Brain (organoid and tissue), 16 donors: ENCODE measurements at places on chromosomes 13 and 19.

DNA sequence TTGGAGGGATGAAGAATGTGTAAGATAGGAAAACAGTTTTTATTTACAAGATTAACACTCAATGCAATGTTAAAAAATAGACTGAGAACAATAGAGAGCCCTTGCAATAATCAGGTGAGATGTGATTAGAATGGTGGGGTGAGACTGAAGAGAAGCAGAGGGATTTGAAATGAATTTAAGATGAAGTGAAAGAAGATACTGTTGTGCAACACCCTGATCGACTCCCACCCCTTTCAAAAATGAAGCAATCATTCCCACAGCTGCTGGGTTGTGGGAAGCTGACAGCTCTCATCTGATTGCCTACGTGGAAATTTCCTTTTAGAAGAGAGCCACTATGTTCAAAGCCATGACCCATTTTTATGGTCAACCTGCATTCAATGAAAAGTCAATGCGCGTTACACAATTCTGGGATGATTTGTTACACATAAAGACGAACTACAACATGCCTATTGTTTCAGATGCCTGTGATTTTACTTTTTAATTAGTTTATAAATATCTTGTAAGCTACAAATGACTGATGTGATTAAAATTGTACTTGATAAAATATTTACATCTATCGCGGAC lies 1374.8 kb downstream of the PCDH9 start:
- no peak for DNase-seq

- DNase-seq: no peak
Measured at GRCh38 chr13:73593199-73593765, 534.5 kb downstream of the KLF5 start.

GRCh38 chr13:48315969-48316650 lies 12.6 kb downstream of the RB1 start:
- peak; percentile 41 for DNase-seq

DNA sequence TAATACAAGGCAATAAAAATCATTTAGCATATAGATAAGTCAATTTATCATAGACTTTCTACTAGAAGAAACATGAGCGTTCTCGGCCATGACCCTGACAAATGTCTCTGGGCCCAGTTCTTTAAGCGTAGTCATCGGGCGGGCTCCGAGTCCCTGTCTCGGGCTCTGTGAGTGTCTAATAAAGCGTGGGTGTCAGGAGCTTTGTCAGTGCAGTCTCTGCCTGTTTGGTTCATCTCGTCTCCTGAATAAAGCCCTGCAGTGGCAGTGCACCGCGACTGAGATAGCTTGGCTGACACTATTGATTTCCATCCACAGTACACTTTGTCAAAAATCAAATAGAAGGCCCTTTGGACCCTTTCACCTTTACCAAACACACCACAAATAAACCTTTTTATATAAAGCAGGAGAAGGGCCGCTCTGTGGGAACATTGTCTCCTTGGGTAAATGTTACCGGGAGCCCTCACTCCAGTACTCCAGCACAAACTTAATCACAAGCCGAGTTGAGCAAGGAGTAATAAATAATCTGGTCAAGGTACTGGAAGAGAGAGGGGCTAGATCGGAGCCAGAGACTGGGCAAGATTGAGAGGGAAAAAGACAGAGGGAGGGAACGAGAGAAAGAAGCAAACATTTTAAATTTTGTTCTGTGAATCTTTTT lies 368.2 kb upstream of the TSHZ3 start:
- DNase-seq: peak; percentile 55

DNA sequence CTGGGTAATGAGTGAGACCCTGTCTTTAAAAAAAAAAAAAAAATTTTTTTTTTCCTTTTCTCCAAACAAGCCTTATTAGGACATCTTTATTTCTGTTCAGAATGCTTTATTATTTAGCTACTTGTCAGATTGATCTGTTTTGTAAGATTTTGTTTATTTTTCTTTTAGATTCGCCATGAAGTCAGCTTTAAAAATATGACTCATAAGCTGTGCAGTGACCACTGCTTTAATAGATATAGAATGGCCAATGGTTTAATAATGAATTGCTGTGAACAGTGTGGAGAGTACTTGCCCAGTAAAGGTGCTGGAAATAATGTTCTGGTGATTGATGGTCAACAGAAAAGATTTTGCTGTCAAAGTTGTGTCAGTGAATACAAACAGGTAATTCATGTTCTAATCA lies 47.7 kb downstream of the ZMYM2 start:
- DNase-seq: no peak

GRCh38 chr13:80141123-80141849 lies 199.6 kb downstream of the SPRY2 start:
- peak; percentile 67 for DNase-seq

- DNase-seq: no peak
Measured at GRCh38 chr19:3586707-3587346, 1.5 kb downstream of the GIPC3 start.

DNA sequence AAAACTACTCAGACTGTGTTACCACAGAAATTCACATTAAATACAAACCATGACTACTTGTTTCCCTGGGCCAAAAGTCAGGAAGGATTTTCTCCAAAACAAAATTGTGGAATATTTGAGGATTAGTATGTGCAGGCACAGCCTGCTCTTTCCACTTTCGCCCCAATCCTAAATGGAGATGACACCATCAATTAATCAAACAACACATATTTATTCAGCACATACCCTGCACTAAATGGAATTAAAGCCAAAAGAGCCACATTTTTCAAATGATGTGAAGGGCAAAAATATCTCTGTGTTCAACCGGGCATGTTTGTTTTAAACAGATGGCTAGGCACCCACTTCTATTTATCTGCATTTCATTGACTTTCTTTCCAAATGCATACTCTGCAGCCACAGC lies 523.1 kb downstream of the DCT start:
- no peak for DNase-seq

DNA sequence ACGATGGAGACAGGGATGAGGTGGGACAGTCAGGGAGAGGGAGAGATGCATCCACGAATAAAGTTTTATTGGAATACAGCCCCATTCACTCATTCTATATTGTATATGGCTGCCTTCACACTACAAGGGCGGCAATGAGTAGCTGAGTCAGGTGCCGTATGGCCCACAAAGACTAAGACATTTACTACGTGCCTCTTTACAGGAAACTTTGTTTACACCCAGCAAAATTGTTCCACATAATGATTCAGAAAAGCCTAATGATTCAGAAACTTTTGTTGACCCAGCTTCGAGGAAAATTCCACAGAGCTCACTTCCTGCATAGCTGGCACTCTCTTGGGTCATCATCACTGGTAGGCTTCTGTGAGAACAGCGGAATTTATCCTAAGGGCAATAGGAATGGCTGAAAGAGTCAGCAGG lies 87.3 kb upstream of the PEG3 start:
- DNase-seq: no peak

DNA sequence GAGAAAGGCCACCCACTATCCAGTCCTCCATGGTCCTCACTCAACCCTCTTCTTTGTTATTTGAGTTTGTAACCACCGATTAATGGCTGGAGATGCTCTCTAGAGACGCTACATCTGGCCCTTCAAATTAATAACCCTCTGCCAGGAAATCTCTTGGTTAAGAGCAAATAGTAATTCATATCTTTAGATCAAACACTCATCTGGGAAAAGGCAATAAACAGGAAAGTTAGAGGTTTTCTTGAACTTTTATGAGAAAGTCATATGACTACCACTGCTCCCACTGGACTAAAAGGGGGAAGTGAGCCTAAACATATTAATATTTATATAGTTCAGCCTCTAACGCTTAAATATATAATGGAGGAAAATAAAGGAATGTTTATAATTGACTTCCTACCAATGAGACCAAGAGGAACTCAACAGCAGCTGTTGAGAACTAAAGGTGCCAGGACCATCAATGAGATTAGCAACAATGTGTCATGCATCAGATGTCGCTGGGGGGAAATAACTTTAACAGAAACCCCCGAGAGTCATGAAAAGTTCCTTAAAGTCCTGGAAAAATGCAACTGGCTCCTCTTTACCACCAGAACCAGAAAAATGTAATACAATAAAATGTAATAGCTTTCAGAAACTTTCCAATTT lies 2.7 kb downstream of the TBC1D4 start:
- no peak for DNase-seq

DNA sequence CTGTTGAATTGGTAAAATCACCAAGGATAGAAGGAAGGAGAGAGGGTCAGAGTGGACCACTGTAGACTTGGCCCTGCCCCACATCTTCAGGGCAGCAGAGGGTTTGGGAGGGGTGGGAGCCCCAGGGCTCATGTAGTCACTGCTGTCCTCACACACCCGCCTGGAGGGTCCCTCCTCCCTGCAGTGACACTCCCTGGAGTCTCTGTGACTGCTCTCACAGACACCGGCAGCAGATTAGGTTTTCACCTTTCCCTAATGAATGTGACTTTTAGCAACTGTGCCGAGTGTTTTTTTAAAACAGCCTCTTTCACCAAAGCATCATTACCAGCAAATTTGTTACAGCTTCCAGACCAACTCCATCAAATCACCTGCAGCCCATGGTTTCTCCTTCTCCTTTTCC lies 45.7 kb upstream of the CCNE1 start:
- DNase-seq: no peak

GRCh38 chr13:99639126-99639525 lies 137.9 kb downstream of the TM9SF2 start:
- DNase-seq: no peak

DNA sequence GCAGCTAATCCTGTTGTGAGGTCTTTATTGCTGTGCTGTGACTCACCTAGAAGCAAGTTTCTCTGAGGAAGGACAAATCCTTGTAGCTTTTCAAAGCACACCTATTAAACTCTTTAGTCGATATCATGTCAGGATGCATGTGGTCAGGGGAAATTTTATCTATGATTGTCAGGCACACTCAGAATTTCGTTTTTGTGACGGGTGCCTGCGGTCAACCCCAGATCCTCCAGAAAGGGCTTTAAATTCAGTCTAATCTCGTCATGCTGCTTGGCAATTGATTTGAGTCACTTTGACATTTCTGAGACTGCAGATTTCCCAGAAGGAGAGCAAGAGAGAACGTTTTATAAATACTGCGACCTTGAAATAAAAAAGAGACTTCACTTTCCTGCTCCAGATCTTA lies 316.9 kb downstream of the FGF9 start:
- DNase-seq: no peak

DNA sequence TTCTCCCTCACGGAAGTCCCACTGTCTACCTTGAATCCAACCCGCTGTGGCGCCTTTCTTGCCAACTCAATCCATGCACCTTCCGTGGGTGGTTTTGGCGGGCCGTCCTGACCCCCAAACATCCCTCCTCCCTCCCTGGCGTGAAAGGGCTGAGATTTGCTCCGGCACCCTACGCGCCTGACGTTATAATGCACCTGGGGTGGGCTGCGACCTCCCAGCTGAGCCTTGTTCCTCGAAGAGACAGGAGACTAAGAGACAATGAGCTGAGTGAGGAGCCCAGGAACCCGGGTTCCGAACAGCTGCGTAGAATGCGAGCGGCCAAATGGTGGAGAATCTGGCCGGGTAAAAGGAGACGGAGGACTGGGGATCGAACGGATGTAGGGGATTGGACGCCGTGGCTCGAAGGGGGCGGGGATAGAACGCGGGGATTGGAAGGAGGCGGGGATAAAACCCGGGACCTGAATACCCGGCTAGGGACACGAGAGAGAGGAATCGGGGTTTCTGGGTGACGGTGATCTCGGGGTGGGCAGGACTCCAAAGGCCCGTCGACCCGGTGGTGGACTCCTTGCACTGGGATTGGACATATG lies at the start of gene CPT1C:
CPT1C (plus strand) TSS at position 461 of the 587 bp plus-strand sequence. CDS start 1,137 bp downstream, outside the sequence.
- peak; percentile 98 for DNase-seq

DNA sequence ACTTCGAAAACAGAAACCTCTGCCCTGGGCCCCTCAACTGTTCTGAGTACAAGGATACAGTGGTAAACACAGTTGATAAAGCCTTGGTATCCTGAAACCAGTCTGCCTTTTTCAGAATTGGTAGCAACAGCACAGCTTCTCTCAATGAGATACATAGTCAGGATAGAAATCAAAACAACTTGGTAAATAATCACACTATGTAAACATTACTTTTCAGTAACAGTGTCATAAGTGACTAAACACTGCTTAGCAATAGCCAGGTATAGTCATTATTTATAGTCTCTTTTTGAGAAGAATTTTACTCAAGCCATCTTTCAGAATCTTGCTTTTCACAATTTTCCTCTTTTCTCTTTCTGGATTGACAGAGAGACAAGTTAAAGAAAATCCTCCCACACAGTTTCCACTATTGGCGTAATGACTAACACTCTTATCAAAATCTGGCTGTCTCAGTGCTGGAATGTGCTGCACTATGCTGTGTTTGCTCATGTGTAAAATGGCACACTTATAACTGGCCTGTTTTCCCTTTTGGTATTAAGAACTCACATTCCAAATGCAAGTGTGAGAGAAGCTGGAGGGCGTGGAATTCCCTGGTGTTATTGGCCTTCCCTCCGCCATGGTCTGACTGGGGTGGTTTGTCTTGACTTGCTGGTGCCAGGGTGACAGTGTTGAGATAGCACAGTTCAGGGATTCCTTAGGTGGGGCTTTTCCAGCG lies 368.8 kb downstream of the TDRD3 start:
- no peak for DNase-seq

GRCh38 chr13:64052521-64052920 lies 2636.9 kb upstream of the PCDH20 start:
- DNase-seq: no peak

GRCh38 chr19:45901912-45902650 lies at the start of gene MYPOP:
Gene MYPOP (minus strand): TSS chr19:45902613. CDS start chr19:45901773, 840 bp downstream.
- DNase-seq: peak; percentile 41

DNA sequence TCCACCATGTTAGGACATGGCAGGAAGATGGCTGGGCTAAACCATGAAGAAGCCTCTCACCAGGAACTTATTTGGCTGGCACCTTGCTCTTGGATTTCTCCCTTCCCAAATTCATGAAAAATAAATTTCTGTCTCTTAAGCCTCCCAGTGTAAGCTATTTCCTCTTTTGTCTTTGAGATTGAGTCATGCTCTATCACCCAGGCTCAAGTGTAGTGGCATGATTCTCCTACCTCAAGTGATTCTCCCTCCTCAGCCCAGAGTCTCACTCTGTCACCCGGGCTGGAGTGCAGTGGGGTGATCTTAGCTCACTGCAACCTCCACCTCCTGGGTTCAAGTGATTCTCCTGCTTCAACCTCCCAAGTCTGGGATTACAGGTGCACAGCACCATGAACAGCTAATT lies 12.6 kb downstream of the ZNF888 start:
- DNase-seq: no peak

GRCh38 chr19:7469669-7470285 lies 19.1 kb downstream of the PEX11G start:
- no peak for DNase-seq

DNA sequence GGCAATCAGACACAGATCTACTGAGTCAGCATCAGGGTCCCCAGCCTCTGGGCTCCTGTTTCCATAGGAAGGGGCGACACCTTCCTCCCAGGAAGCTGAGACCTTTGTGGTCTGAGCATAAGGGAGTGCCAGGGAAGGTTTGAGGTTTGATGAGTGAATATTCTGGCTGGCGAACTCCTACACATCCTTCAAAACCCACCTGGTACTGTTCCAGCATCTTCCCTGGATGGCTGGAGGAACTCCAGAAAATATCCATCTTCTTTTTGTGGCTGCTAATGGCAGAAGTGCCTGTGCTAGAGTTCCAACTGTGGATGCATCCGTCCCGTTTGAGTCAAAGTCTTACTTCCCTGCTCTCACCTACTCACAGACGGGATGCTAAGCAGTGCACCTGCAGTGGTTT lies 9.2 kb downstream of the INSL3 start:
- no peak for DNase-seq
